ENCODE measurements at places on chromosomes 2 and 18. TPM values are rescaled to one million over a fixed set of nuclear protein-coding genes. Genes with fewer than 3 reads are reported as not detected.
A peak's percentile ranks its signal among the peaks of the same experiment; 100 is the strongest.

DNA sequence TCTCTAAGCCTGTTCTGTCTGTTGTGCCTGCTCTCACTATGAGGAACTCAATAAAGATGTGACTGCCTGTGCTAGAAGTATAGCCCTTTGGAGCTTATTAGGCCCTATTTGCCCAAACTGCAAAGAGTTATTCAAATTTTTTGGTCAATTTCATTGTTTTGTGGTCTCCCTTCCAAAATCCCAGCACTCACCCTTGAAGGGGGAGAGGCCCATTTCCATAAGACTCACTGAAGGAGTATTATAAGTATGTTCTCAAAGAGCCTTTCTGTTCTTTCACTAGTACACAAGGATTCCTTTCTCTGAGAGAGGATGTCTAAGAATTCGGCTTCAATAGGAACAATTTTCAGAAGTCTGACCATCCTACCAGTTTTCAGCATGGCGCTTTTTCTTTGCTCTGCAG lies 641.9 kb upstream of the REG3G start:
- no peak for DNase-seq

DNA sequence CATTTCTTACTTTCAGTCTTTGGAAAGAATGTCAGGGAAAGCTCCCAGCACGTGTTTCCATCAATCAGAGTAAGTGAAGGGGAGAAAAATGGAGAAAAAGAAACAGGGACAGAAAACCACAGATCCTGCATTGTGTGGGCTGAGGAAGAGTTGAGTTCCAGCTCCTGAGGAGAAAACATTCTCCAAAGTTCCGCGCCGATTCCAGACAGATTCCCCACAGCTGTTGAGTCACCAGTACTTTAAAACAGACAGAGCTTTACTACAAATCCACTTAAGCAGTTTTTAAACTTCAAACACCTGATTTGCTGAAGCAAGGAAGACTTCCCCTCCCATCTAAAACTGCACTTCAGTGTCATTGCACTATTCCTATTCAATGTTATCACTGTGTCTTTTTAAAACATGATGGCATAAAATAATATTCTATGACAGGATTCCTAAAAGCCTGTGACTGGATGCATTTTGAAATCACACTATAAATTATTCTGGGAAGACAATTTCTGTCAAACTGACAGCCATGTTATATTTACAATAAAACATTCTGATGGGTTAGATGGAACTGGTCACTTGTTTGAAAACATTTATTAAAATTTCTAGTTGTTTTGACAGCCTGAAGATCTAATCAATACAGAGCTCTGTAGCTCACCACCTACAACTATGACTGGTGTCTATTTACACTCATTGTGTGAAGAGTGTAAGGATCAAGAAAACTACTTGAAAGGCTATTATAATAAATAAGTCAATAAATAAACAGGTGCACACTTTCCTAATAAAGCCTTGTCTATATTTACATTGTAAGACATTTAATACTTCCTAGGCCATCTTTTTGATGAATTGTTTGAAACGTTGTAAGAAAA lies 40.9 kb downstream of the TCF4 start:
- peak; percentile 20 for DNase-seq

DNA sequence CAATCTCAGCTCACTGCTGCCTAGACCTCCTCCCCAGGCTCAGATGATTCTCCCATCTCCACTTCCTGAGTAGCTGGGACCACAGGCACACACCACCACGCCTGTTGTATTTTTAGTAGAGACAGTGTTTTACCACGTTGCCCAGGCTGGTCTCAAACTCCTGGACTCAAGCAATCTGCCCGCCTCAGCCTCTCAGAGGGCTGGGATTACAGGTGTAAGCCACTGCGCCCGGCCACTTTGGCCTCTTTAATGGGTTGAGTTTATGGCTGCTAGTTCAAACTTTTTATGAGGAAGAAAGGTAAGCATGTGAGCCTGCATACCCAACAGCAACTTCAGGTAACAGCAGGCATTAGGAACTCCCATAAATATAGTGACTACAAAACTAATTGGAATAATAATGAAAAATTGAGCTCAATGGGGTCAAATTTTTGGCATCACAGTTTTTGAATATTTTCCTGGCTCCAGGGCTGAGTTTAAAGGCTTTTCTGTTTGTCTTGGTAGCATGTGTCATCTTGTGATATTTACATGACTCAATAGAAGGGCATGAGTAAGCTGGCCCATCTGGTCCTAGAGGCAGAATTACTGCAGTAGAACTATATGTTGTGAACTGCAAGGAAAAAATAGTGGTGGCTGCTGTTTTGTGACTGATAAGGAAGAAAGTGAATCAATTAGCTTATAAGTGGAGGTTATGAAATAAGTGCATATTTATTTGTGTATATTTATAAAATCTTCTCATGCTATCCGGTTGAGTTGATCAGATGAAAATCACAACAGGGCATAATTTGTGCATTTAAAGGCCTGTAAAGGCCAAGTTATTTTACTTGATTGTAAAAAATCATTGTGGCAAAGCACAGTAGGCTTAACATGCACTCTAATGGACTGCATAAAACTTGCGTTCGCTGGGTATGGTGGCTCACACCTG lies 24.8 kb downstream of the GALM start:
- DNase-seq = peak; percentile 55

GRCh38 chr2:43087413-43087812 lies 139.0 kb downstream of the ZFP36L2 start:
- DNase-seq = no peak

DNA sequence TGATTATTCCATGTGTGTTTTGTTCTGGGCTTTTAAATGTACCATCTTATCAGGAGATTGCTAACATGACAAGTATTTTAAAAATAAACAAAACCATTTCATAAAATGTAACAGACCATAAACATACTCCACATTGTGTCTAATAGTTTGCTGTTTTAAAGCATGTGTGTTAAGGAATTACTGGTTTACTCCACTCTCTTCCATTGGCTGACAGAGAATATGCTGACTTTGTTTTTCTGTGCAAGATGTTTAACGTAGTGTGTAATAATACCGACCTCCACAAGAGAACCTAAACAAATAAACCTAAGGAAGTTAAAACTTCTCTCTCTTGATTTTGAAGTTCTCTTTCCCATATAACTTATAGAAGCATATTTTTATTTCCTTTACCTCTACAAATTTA lies 17.0 kb upstream of the TMEM18 start:
- DNase-seq = no peak

DNA sequence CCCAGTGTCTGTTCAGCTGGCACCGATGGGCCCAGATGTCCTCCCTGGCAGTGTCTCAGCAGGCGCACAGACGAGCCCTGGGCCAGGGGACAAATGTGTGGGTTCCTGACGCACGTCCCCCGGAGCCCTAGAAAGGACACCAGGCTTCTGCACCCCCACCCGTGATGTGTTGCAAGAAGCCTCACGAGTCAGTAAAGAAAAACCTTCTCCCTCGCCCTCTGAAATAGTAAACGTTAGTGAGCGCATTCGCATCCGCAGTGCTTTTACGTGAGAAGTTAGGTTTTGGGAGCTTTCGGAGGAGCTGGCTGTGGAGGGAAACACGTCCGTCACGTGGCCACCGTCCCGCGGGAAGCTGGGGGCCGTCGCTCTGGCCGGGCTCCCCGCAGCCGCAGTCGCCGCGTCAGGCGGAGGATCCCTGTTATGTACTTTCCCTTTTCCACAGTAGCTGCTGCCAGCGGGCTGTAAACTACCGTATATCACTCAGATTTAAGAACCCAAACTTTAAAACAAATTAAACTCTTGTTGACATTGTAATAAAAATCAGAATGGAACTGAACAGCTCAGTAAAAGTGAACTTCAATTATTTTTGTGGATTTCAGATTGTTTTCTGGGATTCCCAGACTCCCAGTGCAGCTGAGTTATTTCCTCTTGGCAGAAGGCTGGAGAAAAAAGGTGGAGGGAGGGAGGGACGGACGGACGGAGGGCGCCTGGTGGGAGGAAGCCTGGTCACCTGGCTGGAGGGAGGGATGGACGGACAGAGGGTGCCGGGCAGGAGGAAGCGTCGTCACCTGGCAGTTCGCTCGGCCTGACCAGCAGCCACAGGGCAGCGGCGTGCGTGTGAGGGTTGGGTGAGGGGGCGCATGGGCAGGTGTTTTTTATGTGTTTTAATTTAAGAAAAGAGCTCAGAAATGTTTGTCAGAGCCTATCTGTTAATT lies 112.1 kb downstream of the NFATC1 start:
- DNase-seq = peak; percentile 52

DNA sequence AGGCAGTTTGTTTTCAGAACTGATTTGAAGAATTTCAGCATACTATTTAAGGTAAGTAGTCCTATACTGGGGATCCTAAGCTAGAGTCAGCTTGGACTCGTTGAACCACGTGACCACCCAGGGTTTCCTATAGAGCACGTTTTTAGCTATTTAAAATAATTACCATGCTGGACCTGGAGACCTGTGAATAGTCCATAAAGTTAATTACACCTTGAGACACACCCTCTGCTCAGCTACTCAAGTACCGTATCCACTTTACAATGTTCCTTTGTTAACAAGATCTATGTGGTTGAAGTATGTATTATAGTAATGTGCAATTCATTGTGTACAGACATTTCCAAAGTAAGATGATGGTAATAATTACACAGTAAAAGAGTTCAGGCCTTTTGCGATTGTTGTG lies 67.6 kb downstream of the CRIM1 start:
- DNase-seq = peak; percentile 58

- DNase-seq = peak; percentile 15
Measured at GRCh38 chr2:128450211-128451024, 131.8 kb upstream of the HS6ST1 start.

- DNase-seq = no peak
Measured at GRCh38 chr2:116719836-116720235, 1094.7 kb upstream of the DDX18 start.

DNA sequence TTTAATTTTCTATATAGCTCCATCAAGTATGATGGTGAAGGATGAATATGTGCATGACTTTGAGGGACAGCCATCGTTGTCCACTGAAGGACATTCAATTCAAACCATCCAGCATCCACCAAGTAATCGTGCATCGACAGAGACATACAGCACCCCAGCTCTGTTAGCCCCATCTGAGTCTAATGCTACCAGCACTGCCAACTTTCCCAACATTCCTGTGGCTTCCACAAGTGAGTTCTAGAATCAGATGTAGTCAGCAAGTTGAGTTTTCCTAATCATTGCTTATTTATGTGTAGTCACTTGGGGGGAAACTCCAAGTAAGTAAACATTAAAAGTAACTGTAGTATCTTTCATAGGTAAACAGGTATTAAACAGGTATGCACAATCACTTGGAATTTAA lies 24.8 kb downstream of the SMAD4 start:
- DNase-seq = no peak

DNA sequence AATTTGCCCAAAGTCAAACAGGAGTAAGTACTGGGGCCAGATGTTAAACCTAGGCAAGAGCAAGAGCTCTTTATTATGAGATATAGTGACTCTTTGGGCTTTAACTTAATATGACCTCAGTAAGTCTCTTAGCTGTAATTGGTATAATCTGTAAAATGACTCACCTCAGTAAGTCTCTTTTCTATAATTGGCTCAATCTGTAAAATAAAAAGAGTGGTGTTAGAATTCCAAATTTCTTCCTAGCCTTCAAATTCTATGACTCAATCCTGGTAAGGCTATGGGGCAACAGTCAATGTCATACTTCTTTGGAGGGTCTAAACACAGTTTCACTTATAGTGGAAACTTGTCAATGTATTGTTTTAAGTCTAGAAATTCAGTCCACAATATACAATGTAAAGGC lies 1608.9 kb upstream of the PIK3C3 start:
- DNase-seq = no peak

DNA sequence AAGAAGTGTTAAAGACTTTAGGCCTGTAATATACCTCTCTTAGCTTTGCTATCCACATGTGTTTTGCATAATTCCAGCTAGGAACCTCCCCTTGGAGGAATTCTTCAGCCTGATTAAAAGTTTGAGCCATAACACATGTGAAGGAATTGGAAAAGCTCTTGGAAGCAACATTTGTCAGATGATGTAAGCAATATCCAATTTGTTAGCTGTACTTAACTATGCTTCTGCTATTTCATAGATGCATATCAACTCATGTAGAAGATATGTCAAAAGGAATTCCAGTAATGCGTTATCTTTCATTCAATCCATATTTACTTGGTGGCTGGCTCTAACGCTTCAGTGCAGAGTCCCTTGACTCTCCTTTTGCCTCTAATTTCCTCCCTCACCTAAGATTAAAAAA lies 46.2 kb downstream of the PKP4 start:
- DNase-seq = no peak

GRCh38 chr18:32907648-32908423 lies 135.0 kb upstream of the KLHL14 start:
- DNase-seq = no peak

DNA sequence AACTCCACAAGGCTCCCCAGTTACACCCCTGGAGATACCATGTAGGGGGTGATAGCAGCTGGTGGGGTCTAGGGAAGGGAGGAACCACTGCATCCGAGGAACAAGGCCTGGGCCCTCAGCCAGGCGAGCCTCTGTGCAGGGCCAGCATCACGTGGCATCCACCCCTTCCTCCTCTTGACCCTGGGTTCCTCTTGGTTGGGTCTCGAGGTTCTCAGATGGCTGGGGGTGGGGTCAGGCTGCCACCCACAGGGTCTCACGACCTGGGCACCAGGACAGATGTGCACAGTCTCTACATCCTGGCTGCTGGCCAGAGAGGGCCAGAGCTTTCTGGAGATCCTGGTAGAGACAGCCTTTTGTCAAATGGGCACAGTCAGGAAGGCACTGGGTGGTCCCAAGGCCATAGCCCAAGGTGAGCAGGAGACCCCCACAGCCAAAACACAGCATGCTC lies 10.4 kb downstream of the HS6ST1 start:
- DNase-seq = no peak

DNA sequence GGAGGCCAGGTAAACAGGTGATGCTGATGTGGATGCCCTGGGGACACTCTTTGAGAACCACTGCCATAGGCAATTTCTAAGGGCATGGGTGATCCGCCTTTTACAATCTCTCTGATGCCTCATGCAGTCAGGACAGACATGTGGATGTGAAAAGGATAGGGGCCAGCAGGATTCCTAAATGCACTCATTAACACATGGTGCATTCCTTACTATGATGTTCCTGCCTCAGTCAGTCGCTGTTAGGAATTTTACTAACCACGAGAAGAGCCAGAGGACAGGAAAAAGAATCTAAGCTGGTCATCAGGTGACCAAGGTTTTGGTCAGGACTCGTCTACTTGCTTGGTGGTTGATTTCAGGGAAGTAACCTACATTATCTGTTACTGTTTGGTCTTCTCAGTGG lies 191.0 kb downstream of the ARL4C start:
- DNase-seq = no peak

DNA sequence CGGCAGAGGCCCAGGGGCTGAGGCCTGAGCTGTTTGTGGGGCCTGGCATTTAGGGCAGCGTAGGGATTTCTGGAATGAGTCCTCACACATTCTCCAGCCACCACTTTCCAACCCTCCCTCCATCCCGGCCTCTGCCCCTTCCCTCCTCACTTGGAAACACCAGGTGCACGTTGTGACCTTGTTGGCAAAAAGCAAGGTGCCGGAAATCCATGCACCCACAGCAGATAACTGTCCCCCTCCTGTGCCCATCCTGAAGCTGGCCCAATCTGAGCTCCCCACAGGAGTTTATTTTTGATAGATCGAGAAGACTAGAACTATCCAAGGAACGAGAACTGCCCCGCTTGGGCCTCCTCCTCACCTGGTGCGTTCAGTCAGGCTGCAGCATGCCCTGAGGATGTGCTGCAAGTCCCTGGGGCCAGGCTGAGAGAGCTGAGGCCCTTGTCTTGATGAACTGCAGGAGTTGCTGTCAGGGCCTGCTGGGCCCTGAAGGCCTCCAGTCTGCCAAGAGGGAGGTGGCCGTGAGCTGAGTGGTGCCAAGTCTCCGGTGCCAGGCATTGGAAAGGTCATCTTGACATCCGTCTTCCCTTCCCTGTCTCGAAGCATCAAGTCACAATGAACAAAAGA lies 55.8 kb downstream of the CTIF start:
- no peak for DNase-seq

ABCB11 gene
- total RNA-seq = 0.74 TPM

ADCYAP1 gene
- total RNA-seq = 0.32 TPM

CNDP1 gene
- total RNA-seq = not detected
